ENCODE measurements at places on chromosomes 6 and 20.

- no peak for DNase-seq
Observed at GRCh38 chr20:34180460-34181120, 60.6 kb upstream of the ASIP start.

DNA sequence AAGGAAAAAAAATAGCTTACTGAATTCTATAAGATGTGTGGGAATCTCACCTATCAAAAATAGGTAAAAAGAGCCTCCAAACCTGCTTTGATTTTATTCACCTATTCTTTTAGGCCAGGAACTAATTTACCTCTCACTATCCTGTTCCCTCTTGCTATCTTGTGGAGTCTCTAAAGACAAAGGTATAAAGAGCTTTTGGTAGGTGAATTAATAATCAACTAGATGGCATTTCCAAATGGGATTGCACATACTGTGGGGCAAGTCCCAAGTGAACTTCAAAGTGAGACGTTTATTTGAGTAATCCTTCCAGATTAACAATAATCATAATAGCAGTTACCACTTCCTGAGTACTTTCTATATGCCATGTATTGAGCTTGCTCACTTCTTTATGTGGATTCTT is 2.8 kb downstream of the FAM8A1 start:
- no peak for DNase-seq

DNA sequence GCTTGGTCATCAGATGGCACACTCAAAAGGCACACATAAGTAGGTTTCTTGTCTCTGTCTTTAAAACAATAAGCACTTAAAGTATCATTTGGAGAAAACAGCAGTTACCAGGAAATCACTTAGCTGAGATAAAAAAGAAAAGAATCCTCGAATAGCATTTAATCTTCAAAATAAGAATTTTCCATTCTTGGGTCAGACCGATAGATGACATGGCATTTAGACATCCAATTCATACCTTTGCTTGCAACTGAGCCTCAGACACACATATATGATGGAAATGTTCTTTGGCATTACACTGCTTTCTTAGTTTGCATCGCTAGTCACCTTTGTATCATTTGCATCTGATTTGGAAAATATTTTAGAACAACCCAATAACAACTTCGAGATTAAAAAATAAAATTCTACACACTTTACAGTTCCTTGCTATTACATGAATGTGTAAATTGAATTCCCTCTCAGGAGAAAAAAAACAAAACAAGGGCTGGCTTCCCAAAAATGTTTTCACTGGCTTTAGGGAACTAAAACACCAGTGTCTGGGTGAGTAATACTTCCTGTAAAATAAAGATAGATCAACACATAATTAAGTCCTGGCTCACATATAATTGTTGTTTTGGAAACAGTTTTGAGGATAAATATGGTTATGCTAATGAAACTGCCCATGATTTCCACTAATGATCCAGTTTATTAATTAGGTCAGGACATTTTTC is 1.3 kb upstream of the RNF217 start:
- DNase-seq, result no peak

- DNase-seq, result no peak
Observed at GRCh38 chr6:134425513-134425912, 107.6 kb upstream of the SGK1 start.

DNA sequence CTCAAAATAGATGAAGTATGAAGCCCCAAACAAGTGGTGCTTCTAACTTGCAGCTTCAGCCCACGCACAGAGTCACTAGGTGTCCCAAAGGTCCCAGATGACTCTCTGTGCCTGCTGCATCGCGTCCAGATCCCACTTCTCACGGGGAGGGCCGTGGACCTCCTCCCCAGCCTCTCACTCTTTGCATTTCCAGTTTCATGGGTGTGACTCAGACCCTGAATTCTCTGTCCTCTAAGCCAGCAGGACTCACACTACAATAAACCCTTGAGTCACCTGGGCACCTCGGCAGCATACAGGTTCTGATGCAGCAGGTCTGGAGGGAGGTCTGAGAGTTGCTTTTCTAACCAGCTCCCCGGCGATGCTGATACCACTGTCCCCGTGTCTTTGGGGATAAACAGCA is 114.0 kb upstream of the RIN2 start:
- DNase-seq, result no peak

DNA sequence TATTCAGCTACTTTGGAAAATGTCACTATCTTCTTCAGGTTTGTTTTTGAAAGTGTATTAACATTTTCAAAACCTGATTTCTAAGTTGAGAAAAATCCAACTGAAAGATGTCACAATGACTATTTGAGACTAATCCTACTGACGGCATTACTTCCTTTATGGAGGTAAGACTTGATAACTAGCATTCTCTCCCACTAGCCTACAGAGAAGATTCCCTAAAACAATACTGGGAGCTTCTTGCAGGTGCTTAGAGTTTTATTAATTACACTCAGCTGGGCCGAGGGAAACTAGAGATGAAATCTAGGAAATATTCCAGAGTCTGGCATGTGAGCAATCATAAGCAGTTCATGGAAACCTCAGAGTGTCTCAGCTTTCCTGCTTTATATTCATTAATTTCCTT is 114.0 kb downstream of the LCA5 start:
- DNase-seq, result no peak

DNA sequence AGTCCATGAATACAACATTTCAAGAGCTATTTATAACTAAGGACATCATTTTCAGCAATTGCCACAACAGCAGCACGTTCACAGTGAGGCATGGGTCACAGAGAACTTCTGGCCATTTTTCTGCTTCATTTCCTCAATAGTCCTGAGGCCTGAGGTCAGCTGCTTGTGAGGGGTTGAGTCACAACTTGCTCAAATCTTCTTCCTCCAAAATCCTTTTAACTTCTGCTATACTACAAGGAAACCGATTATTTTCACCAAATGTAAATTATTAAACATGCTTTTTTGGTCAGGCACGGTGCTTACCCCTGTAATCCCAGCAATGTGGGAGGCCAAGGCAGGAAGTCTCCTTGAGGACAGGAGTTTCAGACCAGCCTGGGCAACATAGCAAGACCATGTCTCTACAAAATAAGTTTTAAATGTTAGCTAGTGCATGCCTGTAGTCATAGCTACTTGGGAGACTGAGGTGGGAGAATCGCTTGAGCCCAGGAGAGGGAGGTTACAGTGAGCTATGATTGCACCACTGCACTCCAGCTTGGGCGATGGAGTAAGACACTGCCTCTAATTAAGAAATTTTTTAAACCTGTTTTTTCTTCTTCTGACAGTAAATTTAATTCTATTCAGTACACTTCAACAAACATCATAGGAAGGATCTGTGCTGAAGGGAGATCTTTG is 11.1 kb upstream of the SLC16A10 start:
- no peak for DNase-seq

DNA sequence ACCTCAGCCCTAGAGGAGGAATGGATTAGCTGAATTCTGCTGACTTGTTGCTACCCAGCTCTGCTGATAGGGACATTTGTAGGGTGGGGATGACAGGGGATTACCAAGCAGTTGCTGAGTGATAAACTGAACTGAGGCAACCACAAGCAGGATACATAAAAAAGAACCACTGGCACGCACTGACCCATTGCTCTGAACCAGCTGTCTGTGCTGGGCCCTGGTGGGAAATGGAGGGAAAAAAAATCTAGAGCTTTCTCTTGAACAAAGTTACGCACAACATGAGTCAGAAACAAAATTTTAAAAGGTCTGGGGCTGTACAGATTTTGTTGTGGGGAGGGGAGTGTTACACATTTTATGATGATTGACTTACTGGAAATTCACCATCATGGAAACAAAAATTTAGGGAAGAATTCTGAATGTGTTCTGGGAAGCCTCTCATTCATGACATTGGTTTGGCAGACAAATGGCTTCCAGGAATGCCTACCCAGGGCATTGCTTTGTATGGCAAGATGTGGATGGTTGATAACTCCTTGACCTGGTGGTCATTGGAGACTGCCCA is 37.7 kb downstream of the FOXO3 start:
- no peak for DNase-seq

- DNase-seq, result no peak
Observed at GRCh38 chr6:128070406-128070805, 169.5 kb upstream of the THEMIS start.

GRCh38 chr20:54223751-54224150 is 15.9 kb downstream of the PFDN4 start:
- DNase-seq, result no peak

- no peak for DNase-seq
Observed at GRCh38 chr20:6299456-6299855, 176.6 kb upstream of the FERMT1 start.

- no peak for DNase-seq
Observed at GRCh38 chr6:83853178-83854000, at the start of gene RIPPLY2. TSS of gene RIPPLY2 (plus strand) at chr6:83853360. CDS start at chr6:83853417, 57 bp downstream.

DNA sequence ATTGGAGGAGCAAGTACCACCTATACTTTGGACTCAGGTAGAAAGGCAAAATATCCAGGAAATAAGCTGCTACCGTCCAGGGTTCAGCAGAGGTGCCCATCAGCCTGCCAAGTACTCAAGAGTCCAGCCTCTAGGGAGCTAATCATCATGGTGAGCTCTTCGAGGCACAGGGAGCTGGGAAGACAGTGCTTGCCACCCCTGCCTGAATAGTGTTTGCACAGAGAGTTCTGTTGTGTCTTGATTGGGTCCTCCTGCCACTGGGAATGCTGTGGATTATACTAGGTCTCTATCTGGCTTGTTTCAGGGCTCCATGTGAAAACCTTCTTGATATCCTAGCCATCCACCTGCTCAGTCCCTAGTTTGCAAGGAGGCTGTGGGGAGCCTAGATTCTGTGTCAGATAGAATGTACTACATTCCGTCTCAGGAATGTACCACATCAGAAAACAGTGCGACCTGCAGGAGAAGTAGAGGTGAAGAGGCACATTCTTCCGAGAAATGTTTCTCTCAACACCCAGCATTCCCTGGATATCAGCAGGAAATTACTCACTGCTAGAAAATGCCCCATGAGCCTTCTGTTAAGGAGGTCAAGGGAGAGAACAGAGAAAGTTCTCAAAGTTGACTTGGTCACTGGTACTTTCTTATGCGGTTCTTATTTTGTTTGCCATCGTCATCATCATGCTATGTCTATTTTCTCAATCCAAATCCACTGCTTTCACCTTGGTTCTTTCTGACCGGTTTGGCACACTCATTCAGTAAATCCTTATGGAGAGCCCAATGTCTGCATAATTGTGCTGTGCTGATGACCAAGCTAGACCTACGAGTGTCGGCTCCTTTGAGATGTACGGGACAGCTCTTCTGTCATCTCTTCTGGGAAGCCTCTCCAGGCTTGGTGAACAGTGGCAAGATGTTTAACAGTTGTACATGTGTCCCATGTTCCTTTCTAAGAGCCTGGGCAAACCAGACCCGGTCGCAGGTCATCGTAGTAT is 30.7 kb downstream of the PTPN1 start:
- DNase-seq, result no peak

- no peak for DNase-seq
Observed at GRCh38 chr20:31685853-31686643, 36.6 kb downstream of the BCL2L1 start.

GRCh38 chr20:8766868-8767390 is 302.0 kb upstream of the PLCB4 start:
- DNase-seq, result no peak

- no peak for DNase-seq
Observed at GRCh38 chr6:57247603-57248002, 25.5 kb upstream of the RAB23 start.

GRCh38 chr20:40711079-40711478 is 22.0 kb upstream of the MAFB start:
- DNase-seq, result no peak

GRCh38 chr6:15555101-15556038 is 107.5 kb downstream of the DTNBP1 start:
- no peak for DNase-seq

- no peak for DNase-seq
Observed at GRCh38 chr20:57804470-57805250, 94.8 kb upstream of the PMEPA1 start.

Measured in activated CD4-positive, alpha-beta T cell treated with anti-CD3 and anti-CD28 coated beads, Interleukin-2, amount 50 U/mL, for 24 hours (primary cell).